ENCODE measurements at places on chromosomes 1 and 21.

DNA sequence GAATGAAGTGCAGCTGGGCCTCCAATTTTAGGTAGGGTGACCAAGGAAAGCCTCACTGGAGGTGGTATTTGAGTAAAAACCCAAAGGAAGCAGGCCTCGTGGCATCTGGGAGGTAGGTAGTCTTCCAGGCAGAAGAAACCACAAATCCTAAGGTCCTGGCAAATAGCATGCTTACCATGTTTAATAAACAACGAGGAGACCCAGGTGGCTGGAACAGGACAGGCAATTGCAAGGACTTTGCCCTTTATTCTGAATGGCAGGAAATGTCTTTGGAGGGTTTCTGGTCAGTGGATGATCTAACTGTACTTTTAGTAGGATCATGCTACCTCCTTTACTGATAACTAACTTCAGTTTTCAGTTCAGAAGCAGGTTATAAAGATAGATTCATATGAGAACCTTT is 52.2 kb downstream of the EPB41 start:
- no peak for DNase-seq

- DNase-seq, result no peak
Measured at GRCh38 chr1:245428681-245429080, 273.9 kb downstream of the KIF26B start.

DNA sequence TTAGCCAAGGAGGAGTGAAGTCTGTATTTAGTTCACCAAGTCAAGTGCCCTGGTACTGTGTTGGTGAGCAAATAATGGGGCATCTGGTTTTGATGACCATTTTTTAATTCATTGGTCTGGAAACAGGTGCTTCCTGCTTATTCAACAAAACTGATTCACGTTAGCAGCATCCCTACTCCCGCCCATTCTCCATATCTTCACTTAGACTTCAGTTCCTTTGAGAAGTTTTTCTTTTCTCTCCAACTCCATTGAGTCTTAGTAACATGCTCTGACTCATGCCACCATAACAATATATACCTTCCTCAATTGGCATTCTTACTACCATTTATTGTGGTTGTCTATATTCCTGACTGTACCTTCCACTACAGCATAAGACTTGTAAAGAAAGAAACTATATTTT is 468.9 kb downstream of the DPYD start:
- no peak for DNase-seq

GRCh38 chr1:66331658-66332547 is 202.1 kb upstream of the SGIP1 start:
- DNase-seq, result no peak

DNA sequence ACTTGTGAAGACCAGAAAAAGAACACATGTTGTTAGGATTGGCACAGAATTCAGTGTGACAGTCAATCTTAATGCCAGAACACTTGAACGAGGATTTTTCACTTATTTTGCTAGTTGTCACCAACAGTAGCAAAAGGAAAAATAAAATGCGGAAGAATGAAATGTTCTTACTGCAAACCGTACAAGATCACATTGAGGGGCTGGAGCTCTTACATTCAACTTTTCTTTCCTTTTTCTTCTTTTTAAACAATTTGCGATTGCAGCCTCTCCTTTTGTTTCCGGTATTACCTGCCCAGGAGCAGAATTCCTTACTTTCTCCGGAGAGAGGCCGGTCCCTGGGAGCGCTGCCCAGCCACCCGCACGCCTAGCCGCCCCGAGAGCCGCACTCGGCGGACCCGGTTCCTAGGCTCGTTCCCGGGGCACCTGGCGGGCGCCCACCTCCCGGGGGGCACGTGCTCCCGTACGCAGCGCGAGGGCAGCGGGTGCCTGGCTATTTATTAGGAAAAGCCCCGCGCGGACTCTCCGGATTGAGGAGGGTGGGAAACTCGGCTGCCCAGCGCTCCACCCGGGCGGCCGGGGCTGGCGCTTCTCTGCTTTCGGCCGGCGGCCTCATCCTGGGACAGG is 1.2 kb upstream of the CAMTA1 start:
- DNase-seq, result no peak

- DNase-seq, result no peak
Measured at GRCh38 chr1:239835946-239836440, 255.7 kb upstream of the FMN2 start.

- no peak for DNase-seq
Measured at GRCh38 chr1:243587823-243588560, 262.1 kb downstream of the AKT3 start.

DNA sequence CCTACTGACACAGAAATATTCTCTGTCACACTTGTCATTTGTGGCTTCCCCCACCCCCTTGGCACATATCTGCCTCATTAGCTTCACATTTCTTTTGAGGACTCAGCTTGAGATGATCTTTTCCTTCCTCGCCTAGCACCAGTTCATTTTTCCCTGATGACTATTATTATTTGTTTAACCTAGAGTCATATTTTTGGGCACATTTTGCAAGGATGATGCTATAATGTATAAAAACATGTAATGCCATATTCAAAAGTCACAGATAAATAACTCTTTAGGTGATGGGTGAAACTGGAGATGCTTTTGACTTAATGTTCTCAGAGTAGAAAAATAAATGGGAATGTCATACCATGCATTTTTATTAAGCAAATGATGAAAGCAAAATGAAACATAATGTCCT is 202.7 kb downstream of the BACH1 start:
- no peak for DNase-seq

DNA sequence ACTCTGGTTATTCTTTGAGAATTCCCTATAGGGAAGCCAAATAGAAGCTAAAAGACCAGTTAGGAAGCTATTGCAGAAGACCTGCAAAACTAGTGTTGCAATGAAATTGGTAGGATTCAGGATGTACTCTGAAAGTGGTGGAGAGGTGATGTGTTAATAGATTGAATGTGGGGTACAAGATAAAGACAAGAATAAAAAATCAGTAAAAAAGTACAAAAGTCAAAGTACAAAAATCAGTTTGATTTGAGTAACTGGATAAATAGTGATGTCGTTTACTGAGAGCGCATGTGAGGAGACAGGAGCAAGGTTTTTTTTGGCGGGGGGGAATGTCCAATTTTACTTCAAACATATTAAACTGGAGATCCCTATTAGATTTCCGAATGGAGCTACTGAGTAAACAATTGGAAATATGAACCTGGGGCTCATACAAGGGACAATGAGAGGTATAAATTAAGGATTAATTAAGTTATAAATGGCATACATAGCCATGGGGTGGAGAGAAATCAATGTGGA is 2.5 kb upstream of the DCAF8 start:
- DNase-seq, result no peak

DNA sequence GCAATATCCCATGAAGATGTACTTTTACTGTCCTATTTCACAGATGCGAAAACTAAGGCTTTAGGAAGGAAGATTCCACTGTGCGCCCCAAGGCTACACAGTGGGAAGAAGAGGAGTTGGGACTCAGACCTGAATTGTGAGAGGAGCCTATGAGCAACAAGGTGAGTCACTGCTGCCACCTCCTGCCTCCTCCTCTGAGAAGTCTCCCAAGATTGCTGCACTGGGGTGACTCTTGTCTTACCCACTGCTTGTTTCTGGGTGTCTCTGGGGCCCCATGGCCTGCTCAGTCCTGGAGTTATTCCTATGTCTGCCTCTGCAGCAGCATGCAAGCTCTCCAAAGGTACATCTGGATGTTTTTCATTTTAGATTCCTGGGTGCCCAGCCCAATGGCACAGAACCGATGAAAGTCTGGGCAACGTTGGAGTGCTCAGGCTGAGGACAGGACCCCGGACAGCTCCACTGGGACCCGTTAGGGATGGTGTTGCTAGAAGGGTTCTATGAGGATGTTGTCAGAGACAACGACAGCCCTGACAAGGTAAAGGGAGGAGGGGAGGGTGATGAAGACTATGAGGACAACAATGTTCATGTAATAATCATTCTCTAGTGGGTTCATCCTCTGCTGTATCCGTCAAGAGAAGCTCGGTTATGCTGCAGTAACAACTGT is 11.0 kb upstream of the C1QA start:
- DNase-seq, result no peak

DNA sequence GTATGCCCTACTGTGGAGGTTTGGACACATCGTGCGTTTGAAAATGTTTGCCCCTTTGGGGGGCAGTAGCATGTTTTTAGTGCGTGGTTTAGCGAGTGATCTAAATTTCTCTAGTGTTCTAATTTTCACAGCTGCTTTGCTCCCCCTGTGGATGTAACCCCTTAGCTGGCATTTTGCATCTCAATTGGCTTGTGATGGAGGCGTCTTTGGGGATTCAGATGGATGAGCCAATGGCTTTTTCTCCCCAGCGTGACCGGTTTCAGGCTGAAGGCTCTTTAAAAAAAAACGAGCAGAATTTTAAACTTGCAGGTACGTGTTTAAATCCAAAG is 836 bp downstream of the CDC7 start:
- peak; percentile 60 for DNase-seq

- no peak for DNase-seq
Measured at GRCh38 chr1:68600049-68600661, 103.3 kb upstream of the DEPDC1 start.

DNA sequence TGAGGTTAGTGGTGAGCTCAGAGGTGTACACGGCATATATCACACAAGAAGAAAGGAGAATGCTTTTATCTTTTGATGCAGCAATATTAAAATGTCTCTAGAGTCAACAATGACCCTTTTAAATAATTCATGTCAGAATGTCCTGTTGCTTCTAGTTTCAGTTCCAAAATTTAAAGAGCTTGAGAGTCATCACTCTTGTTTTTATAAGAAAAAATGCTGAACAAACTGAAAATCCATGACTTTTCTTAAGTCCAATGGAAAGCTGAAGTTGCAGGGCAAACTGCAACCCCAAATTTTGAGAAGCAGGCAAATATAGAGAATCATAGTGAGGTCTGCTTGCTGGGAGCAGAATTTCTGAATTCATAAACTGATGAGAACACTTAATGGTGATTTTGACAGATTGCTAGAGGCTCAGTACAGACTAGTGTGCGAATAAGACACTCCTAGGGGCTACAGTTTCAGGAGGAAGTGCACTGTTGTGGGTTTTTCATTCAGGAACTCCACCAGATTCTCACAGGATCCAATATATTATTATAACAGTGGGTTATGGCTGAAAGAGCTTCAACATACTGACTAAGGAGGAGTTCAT is 135.1 kb downstream of the CLIC6 start:
- no peak for DNase-seq

GRCh38 chr1:93577536-93578432 is 103.9 kb downstream of the BCAR3 start:
- DNase-seq, result no peak

DNA sequence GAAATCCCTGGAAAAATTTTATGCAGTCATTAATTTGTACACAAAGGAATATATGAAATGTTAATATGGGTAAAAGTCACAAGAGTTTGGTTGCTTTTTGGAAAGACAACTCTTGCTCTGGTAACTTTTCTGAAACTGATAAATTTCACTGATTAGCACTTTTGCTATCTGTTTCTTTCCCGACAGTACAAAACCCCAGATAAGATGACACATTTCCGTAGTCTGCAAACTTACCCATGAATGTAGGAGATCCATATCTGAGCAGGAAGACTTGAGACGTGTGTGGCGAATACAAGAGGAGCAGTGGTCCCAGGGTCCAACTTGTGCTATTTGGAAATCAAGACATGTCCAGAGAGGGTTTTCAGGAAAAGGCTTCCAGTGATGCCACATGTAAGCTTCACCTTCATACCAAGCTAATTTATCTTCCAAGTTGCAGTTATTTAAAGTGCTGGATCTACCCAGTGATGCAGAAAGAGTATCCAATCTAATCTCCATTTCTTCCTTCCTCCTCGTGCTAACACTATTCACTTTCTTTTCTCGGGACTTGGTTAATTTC is 35.9 kb upstream of the SAMSN1 start:
- no peak for DNase-seq

GRCh38 chr1:23902321-23903278 is 10.6 kb downstream of the CNR2 start:
- peak; percentile 15 for DNase-seq

- no peak for DNase-seq
Measured at GRCh38 chr1:203197625-203198024, 11.1 kb upstream of the CHI3L1 start.

DNA sequence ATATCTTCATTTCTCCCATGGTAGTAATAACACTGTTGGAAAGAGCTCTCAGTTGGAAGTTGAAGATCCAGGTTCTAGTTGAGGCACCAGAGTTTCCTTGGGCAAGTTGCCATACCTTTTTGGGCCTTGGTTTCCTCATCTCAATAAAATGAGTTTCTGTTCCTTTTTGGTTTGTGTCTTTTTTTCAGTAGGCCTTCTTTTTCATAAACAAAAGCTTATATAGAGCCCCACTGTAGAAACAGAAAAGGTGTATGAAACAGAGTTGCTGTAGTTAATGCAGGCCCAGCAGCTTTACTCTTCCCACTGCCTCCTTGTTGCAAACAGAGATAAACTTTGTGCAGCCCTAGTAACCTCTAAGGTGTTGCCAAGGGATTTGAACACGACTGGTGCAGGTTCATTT is 41.7 kb downstream of the WNT4 start:
- no peak for DNase-seq

GRCh38 chr1:154572468-154573167 is 5.0 kb downstream of the CHRNB2 start:
- peak; percentile 75 for DNase-seq

DNA sequence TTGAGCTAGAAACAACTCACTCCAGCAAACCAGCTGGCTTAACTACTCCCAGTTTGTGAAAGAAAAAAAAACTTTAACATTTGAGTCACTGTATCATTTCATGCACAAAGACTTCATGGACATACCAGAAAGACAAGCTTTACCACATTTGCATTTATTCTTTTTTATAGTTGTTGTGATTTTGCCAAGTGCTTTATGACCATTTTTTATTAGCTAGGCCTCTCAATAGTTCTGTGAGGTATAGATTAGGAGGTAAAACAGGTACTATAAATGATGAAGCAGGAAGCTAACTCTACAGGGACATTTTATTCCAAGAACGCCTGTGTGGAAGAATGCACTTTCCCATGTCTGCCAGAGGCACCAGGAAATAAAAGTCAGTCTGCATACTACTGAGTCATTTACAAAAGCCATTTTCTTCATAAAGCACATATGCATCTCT is 8.2 kb upstream of the DENND1B start:
- no peak for DNase-seq

- no peak for DNase-seq
Measured at GRCh38 chr1:193237381-193237978, 51.1 kb upstream of the B3GALT2 start.

Measured in cerebellum (tissue), 4 donors.